Activated naive CD8-positive, alpha-beta T cell treated with anti-CD3 and anti-CD28 coated beads, Interleukin-2, amount 10 ng/mL, durations not matched to agents 7 days and 5 days (primary cell): ENCODE measurements at places on chromosomes 12 and 14.

DNA sequence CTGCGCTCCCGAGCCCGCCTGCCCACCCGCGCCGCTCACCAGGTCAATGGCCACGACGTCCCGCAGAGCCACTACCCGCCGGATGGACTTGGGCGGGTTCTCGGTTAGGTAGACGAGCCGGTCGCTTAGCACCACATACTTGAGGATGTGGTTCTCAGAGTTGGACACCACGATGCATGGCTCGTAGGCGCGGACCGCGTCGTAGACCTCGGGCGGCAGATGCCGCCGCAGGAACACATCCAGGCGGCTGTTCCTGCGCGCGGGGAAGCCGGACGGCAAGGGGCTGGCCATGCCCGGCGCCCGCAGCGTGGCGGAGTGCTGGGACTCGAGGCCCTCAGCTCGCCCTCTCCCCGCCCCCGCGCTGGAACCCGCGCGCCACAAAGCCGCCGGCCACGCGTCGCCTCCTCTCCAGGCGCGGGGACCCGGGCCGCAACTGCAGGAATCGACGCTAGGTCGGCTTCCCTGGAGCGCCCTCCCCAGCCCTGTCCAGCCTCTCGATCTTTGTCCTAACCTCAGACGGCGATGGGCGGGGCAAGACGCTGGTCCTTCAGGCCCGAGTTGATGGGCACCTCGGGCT, at the start of gene C12orf56:
Gene C12orf56, minus strand, starts transcription at position 484 of the 577 bp plus-strand sequence. Its CDS starts 193 bp downstream, at position 291.
- H3K27ac ChIP-seq: peak within 1 kb of the TSS; percentile 61
- H3K4me3 ChIP-seq: peak within 1 kb of the TSS; percentile 80
- DNase-seq: peak; percentile 53
- peaks cover 13% of the 10 kb centered on the region for H3K4me1 ChIP-seq

- H3K36me3 ChIP-seq: peaks cover 9% of the 10 kb centered on the region
- no peak for DNase-seq
- H3K27me3 ChIP-seq: peaks cover 21% of the 10 kb centered on the region
Observed at GRCh38 chr12:48862760-48863159, 2.9 kb downstream of the RND1 start.

GRCh38 chr14:71487449-71487848, 444.8 kb upstream of the RGS6 start:
- peaks cover 18% of the 10 kb centered on the region for H3K4me1 ChIP-seq
- H3K4me3 ChIP-seq: no peak overlapping the region
- peaks cover 26% of the 10 kb centered on the region for H3K36me3 ChIP-seq

DNA sequence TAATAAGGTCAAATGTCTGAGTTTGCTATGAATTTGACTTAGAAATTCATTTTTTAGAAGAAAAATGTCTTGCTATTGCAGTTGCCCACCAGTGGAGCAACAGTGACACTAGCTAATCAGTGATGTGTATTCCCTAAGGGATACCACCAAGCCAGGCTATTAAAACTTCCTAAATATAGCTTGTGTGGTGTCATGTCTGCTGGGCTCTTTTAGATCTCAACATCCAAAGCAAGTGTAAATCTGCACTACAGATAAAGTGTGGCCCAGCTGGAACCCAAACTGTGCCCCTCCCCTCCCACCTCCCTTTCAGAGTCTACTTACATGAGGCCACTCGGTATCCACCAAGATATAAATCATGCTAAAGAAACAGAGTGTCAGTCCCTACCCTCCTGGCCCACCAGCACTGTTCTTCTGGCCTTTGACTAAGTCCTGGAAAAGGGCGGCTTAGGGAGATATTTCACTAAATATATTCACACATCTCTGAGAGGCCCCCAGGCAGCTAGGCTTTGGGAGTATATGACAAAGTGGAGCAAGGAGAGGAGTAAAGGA, 53.8 kb downstream of the SLC35F4 start:
- no peak for DNase-seq
- H3K4me3 ChIP-seq: no peak overlapping the region
- no peaks in the 10 kb centered on the region for H3K4me1 ChIP-seq
- H3K27ac ChIP-seq: no peak overlapping the region
- H3K27me3 ChIP-seq: no peaks in the 10 kb centered on the region

DNA sequence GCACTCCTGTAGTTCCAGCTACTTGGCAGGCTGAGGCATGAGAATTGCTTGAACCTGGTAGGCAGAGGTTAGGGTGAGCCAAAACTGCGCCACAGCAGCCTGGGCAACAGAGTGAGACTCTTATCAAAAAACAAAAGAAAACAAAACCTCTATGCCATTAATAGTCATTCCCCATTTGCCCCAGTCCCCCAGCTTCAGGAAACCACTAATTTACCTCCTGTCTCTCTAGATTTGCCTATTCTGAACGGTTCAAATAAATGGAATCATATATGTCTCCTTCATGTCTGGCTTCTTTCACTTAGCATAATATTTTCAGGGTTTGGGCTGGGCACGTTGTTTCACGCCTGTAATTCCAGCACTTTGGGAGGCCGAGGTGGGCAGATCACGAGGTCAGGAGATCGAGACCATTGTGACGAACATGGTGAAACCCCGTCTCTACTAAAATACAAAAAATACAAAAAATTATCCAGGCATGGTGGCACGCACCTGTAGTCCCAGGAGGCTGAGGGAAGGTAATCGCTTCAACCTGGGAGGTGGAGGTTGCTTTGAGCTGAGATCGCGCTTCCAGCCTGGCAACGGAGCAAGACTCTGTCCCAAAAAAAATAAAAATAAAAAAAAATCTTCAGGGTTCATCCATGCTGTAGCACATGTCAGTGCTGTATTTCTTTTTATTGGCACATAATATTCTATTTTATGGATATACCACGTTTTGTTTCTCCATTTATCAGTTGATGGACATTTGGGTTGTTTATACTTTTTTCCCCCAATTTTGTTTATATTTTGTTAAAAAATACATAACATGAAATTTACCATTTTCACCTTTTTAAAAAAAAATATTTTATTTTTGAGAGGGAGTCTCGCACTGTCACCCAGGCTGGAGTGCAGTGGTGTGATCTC, 31.9 kb downstream of the KNTC1 start:
- no peaks in the 10 kb centered on the region for H3K4me1 ChIP-seq
- no peak overlapping the region for H3K4me3 ChIP-seq

DNA sequence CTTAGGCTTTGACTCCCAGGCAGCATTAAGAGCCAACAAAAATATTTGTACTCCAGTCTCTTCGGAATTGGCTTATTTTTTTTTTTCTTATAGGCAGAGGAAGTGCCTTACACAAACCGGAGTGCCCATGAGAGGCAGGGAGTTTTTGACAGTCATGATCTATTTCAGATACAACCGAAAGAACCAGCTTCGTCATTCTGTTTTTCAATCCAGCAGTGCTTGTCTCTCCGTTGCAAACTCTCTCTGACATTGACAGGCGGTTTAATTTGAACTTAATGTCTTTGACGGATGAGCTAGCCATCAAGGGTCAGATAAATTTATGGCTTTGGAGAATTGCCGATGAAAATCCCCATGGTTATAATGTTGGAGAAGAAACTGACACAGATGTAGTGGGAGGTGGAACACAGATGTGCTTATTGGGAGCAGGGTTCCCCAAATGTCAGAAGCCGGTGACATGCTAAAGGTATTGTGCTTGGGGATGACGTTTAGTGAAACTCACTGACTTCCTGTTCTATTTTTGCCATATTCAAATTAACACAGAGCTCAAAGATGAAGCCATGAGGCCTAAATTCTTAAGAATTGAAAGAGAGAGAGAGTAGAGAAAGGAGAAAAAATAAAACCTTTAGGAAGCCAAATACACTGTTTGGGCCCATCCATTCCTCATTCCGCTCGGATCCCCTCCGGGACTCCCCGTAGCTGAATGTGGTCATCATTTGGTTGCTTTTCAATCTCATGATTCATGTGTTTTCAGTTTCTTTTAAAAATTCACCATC, 59.7 kb downstream of the PLXNC1 start:
- H3K4me1 ChIP-seq: peaks cover 52% of the 10 kb centered on the region
- H3K27ac ChIP-seq: peak overlapping the region; percentile 90
- peak overlapping the region; percentile 87 for H3K4me3 ChIP-seq

DNA sequence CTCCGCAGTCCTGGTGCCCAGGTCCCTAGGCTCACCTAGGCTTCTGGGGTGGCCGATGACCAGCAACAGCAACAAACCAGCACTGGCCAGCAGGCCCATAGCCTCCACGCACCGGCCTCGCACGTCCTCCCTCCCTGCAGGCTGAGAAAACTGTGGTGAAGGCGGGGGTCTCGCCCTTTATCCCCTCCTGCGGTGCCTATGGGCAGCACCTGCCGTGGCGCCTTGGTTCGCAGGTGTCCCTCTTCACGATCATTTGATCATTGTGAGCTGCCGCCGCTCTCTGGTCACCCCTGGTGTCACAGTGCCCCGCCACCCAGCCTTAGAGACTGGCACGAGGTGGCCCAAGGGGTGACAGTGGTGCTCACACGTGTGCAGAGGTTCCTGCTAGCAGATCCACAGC, at the start of gene OVCH1:
Gene OVCH1, minus strand, starts transcription at position 99 of the 400 bp plus-strand sequence. Its CDS starts 0 bp downstream, at position 99.
- peaks cover 3% of the 10 kb centered on the region for H3K27me3 ChIP-seq
- no peaks in the 10 kb centered on the region for H3K4me1 ChIP-seq
- DNase-seq: no peak
- H3K36me3 ChIP-seq: no peaks in the 10 kb centered on the region
- no peak within 1 kb of the TSS for H3K4me3 ChIP-seq

- no peaks in the 10 kb centered on the region for H3K36me3 ChIP-seq
- no peaks in the 10 kb centered on the region for H3K4me1 ChIP-seq
- H3K27ac ChIP-seq: no peak overlapping the region
- H3K4me3 ChIP-seq: no peak overlapping the region
- no peaks in the 10 kb centered on the region for H3K27me3 ChIP-seq
Observed at GRCh38 chr14:85572845-85573244, 42.9 kb downstream of the FLRT2 start.

DNA sequence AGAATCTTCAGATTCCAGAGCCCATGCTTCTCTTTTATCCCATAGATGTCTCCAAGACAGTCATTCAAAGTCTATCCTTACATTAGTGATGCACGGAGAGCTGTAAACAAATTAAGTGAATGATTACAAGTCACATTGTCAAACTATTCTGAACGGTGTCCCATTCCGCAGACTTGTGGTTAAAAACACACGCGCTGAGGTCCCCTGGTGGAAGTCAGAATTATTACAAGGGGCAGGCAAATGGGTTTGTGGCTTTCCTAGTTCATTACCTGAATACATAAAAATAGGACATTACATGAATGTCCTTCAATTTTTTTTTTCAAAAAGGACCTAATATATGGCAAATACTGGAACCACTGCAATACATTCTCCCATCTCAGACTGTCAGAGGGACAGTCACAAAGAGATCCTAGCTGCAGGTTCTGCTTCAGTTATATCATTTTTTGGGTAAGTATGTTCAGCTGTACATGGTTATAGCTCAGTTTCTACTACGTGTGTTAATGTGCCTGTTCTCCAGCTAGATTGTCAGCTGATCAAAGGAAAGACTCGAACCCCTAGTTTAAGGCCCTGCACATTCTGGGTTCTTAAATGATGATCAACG, 53.1 kb upstream of the STON2 start:
- DNase-seq: peak; percentile 42
- H3K4me1 ChIP-seq: peaks cover 10% of the 10 kb centered on the region
- no peaks in the 10 kb centered on the region for H3K36me3 ChIP-seq
- H3K27me3 ChIP-seq: peaks cover 7% of the 10 kb centered on the region
- no peak overlapping the region for H3K4me3 ChIP-seq

DNA sequence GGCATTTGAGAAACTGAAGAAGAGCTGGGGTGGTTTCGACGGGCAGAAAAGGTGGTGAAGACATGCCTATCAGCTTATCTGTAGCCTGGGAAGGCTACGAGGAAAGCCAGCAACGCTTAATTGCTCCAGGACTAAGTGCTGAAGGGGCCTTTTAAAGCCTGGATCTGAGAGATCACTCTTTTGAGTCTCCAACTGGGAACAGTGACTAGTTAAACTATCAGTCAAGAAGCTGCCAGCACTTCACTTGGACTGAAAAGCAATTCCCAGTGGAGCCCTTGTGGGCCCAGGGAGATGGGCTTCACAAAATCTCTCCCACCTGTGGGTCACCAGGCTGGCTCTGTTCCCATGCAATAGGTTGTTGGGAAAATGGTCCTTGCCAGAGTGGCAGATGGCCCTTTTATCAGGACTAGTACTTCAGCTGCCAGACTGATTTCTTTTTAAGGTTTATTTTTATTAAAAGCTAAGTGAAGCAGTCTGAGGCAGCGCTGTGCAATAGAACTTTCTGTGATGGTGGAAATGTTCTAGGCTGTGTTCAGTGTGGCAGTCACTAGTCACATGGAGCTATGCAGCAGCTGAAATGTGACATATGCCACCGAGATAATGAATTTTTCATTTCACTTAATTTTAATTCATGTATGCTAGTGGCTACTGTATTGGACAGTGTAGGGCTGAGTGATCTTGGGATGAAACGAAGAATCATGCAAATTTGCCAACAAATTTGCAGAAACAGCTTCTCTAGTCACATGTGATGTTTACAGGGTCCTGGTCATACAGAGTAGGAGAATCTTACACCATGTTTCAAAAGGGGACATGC, 276.8 kb downstream of the PCNX1 start:
- H3K27me3 ChIP-seq: no peaks in the 10 kb centered on the region
- DNase-seq: no peak
- no peaks in the 10 kb centered on the region for H3K36me3 ChIP-seq
- H3K4me1 ChIP-seq: no peaks in the 10 kb centered on the region

DNA sequence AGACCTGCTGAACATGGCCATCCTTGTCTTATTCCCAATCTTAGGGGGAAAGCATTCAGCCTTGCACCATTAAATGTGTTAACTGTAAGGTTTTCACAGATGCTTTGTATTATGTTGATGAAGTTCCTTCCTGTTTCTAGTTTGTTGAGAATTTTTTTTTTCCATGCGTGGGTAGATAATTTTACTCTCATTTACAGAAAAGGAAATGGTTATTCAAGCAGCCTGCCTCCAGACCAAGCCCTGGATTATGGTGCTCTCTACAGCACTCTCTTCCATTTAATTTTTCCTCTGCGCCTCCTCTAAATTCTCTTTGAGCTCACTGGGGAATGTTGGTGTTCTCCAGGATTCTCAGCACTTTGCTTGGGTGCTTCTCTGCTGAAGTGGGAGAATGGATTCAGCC, 179.3 kb upstream of the PZP start:
- DNase-seq: no peak
- peaks cover 7% of the 10 kb centered on the region for H3K4me1 ChIP-seq
- peaks cover 6% of the 10 kb centered on the region for H3K27me3 ChIP-seq
- peaks cover 4% of the 10 kb centered on the region for H3K36me3 ChIP-seq
- no peak overlapping the region for H3K4me3 ChIP-seq

DNA sequence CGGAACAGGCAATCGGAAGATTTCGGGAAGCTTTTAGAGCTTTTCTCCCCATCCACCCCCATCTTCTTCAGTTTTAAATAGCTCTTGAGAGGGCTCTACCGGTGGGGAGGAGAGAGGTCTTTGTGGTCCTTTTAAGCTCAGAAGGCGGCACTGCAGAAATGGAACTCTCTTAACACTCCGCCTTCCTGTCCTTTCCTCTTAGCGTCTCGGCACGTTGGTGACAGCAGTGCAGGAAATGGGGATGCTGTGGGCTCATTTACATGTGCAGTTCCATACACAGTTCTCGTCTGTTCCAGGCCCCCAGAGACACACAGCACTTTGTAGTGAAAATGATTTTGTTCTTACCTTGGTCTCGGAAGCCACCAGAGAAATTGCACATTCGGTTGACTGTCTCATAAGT, 50.4 kb upstream of the RIN3 start:
- H3K36me3 ChIP-seq: peaks cover 4% of the 10 kb centered on the region
- H3K4me3 ChIP-seq: peak overlapping the region; percentile 12

GRCh38 chr14:29454026-29454693, 473.5 kb downstream of the PRKD1 start:
- H3K4me1 ChIP-seq: no peaks in the 10 kb centered on the region
- no peaks in the 10 kb centered on the region for H3K27me3 ChIP-seq
- no peak for DNase-seq
- H3K4me3 ChIP-seq: no peak overlapping the region

- no peak overlapping the region for H3K27ac ChIP-seq
- no peaks in the 10 kb centered on the region for H3K36me3 ChIP-seq
- H3K4me3 ChIP-seq: no peak overlapping the region
- H3K27me3 ChIP-seq: no peaks in the 10 kb centered on the region
Observed at GRCh38 chr12:78176643-78177042, 345.9 kb downstream of the NAV3 start.

- H3K4me1 ChIP-seq: peaks cover 2% of the 10 kb centered on the region
- H3K36me3 ChIP-seq: no peaks in the 10 kb centered on the region
- no peak overlapping the region for H3K27ac ChIP-seq
Observed at GRCh38 chr12:5012337-5012736, 31.3 kb upstream of the KCNA5 start.
